NCI-H526 (cell line): ENCODE measurements at places on chromosomes 12 and 14.

DNA sequence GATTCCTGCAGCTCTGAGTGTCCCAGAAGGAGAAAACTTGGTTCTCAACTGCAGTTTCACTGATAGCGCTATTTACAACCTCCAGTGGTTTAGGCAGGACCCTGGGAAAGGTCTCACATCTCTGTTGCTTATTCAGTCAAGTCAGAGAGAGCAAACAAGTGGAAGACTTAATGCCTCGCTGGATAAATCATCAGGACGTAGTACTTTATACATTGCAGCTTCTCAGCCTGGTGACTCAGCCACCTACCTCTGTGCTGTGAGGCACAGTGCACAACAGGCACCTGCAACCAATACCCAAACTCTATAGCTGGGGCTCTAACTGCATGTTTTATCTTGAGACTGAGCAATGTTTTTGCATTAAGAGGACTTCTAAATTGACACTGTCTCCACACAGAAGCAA is 379.2 kb upstream of the OR4E1 start:
- no peak for DNase-seq

DNA sequence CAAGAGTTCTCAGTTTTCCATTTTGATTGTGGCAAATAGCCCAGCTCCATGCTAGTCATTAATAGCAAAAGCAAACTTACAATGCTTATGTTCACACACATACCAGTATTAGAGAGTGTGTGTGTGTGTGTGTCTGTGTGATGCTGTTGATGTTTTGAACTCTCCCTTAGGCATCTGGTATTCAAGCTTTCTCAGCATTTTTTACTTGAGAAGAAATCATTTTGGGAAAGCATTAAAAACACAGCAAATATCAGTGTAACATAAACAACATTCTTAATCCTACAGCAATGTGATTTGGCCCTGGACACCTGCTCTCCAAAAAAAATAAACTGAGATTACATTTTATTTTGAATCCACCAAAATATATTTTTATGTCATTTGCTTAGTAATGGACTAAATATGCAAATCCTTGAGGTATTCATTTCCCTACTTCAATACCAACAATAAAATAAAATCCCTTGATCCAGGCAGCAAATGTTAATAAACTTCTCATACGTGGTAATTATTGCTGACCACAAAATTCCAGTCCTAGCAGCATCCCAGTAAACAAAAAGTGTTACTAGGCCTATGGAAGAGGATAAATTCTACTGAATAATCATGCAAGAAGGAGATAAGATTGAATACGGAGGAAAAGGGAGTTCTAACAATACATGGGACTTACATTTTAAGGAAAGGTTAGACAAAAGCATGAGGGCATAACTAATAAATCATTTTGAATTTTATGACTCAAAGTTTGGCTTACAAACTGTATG is 249.5 kb upstream of the CLEC14A start:
- DNase-seq = peak; percentile 64

- DNase-seq = no peak
These were observed 100.0 kb upstream of the SFSWAP start for GRCh38 chr12:131610891-131611290.

DNA sequence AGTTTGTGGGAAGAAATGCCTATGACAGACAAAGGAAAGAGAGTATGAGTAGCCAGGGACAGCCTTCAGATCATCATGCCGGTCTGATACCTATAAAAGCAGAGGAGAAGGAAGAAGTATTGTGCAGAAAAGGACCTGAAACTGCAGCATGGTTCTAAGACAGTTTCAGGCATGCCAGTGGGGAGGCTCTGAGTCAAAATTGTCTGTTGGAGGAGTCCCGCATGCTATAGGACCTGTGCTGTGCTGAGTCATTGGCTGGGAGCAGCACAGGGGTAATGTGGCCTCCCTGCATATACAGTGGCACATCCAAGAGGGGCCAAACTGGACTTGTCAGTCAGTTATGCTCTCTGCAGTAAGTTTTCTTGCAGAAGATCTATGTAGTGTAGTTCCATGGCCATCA is 40.7 kb downstream of the NEUROD4 start:
- DNase-seq = no peak

DNA sequence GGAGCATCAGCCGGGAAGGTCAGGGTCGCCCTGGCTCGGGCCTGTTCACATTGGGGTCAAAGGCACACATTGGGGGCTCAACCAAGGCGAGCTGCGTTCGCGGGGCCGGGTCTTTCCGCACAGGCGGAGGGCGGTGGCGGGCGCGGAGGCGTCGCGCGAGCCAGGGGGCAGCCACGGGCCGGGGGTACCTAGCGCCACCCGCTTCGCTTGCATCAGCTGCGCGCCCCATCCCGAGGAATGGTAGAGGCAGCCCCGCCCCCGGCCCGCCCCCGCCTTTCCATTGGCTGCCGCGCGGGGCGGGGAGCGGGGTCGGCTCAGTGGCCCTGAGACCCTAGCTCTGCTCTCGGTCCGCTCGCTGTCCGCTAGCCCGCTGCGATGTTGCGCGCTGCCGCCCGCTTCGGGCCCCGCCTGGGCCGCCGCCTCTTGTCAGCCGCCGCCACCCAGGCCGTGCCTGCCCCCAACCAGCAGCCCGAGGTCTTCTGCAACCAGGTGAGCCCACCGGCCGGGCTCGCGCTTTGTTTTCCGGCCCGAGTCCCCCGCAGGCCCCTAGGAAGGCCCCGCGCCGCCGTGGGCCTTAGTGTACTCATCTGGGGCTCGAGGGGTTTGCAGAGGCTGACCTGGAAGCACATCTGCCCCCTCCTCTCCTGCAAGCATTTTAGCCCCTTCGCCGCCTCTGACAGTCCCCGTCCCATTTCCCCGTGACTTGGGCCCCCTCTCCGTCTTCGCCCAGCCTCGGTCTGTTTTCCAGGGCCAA is at the start of gene ALDH2:
Gene ALDH2, plus strand, starts transcription at position 326 of the 754 bp plus-strand sequence. Its CDS starts 50 bp downstream, at position 376.
- DNase-seq = peak; percentile 10
